Stimulated activated CD4-positive, alpha-beta T cell treated with anti-CD3 and anti-CD28 coated beads, Interleukin-4, amount 100 ng/mL, for 4 hours (primary cell): ENCODE measurements at places on chromosomes 16 and 17.

DNA sequence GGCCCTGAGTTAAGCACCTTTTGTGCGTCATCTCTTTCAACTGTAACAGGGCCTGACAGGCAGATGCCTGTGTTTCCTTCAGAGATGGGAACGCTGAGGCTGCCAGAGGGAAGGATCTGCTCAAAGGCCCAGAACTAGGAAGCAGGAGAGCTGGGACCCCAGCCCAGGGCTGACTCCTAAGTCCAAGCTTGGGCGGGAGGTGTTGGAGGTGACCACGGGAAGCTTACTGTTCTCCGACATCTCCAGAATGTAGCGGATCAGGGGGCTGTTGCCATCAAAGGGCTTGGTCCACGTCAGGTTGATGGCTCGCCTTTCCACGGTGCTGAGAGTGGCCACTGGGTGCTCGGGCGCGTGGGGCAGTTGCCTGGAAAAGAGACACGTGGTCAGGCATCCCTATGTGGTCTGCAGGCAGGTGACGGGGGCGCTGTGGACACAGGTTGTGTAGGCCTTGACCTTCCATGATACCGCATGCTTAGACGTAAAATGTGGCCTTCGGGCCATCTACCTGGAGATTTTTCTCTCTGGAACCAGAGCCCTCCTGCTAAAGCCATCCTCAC lies 111.4 kb upstream of the CDC42EP4 start:
- no peak for DNase-seq

DNA sequence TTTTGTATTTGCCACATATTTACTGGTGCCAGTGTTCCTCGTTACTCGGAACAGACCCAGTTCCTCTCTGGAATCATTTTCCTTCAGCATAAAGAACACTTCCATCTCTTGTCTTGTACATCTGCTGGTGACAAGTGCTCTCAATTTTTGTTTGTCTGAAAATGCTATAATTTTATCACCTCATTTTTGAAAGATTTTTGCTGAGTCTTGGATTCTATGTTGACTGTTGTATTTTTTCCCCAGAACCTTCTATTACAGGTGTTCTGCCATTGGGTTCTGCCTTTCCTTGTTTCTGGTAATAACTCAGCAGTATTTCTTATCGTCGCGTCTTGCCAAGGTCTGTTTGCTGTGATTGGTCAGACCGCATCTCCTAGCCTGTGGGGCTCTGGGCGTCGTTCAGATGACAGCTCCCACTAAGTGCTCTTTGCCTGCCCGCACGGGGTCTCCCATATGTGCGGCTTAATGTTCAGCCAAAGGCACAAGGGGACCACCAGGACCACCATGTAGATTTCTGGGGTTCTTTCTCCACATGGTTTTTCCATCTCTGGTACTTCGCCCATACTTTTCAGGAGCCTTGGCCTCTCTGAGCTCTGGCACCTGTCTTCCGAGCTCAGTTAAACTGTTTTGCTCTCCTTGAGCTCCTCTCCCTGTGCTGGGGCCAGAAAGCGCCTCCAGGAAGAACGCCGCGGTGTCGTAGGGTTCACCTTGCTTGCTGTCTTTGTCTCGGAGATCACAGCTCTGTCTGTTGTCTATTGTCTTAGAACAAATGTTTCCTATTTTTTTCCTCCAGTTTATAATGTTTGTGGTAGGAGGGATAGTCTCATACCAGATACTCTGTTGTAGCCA lies 80.0 kb downstream of the METRNL start:
- DNase-seq, result no peak

DNA sequence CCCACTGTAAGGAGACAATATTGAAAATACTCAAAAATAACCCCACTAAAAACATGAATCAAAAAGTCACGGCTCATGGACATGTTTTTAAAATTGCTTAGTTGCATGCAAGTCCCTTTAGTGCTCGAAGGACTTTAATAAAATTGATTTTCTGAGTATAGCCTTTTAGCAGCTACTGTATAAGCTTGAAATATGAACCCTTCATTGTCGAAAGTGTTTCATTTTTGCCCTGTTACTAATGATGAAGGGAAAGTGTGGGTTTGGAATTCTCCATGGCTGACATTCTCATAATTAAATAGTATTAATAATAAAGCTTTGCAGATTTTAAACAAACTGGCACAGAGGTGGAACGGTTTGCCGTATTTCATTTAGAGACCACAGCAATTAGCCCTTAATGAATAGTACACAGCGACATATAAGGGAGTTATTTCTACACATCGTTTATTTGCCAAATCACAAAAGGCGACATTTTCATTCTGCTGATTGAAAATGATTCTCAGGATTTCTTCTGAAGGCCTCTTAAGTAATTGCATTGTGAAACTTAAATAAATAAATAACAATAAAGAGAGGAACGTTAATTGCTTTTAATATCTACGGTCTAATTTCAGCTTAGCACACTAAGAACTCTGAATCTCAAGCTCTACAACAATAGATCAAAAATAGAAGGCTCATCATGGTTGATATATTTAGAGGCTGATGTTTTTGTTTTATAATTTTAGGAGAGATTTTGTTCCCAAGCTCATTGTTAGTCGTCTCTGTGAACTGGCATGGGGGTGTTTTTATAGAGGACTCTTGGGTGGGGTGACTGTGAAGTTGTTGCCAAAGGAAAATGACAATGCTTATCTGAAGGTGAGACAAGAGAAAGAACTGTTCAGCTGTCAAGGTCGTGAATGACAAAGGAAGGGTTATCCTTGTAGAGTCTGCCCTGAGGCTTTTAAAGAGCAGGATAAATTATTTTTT lies 60.6 kb downstream of the IRX6 start:
- DNase-seq, result no peak

DNA sequence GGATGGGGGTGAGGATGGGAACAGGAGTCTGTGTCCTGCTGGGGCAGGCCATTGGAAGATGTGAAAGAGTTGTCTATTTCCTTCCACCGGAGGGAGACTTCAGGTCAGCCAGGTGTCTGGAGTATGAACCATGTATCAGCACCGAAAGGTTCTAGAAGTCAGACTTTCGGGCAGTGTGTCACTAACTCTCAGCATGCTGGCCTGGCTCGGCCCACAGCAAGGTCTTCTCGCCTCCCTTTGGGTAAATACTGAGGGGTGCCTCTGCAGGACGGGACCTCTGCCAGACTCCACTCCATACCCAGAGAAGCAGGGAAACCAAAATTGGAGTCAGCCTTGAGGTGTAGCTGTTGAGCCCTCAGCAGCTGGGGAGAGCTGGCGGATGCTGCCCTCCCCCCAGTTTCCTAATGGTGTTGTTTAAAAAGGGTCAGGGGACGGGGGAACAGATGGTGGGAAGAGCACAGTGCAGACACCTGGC lies 507 bp downstream of the CIITA start:
- no peak for DNase-seq

DNA sequence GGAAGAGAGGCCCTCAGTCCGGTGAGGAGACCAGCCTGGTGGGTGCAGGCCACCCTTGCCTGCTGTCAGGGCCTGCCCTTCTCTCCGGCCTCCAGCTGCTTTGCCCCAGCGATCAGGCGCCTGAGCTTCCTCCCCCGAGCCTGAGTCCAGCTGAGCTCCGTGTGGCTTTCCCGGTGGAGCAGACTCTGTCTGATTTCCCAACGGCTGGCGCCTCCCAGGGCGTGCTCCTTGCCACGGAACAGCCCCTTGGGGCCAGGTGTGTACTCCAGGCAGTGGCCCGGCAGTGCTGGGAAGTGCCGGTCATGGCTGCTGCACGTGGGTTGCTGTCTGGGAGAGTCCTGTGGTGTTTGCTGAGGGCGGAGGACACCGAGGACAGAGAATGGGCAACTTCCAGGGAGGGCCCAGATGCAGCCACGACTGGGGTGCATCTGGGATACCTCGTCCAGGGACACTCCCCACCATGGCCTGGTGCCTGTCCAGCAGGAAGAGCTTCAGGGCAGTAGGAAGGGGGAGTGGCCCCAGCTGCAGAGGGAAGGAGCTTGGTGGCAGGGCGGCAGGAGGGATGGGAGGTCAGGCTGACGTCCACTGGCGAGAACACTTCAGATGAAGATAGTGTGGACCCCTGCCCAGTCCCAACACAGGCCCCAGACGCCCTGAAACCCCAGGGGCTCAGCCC lies 22.5 kb downstream of the METRNL start:
- no peak for DNase-seq

- no peak for DNase-seq
These were observed 19.6 kb downstream of the ADGRG5 start for GRCh38 chr16:57562066-57562465.

DNA sequence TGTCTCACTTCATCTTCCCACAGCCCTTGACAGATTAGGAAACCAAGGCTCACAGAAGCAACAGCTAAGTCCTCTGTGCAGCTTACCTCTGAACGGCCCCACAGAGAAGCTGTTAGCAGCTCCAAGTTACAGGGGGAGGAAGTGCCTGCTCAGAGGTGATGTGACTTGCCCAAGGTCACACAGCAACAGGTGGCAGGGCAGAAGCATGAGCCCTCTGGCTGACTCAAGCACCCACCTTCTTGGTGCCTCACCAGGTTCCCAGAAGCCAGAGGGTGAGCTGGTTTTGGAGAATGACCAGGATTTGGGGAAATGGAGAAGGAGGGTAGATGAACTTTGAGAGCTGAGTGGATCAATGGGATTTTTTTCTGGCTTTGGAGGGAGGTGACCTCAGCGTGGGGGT lies 14.0 kb upstream of the RAI1 start:
- no peak for DNase-seq

DNA sequence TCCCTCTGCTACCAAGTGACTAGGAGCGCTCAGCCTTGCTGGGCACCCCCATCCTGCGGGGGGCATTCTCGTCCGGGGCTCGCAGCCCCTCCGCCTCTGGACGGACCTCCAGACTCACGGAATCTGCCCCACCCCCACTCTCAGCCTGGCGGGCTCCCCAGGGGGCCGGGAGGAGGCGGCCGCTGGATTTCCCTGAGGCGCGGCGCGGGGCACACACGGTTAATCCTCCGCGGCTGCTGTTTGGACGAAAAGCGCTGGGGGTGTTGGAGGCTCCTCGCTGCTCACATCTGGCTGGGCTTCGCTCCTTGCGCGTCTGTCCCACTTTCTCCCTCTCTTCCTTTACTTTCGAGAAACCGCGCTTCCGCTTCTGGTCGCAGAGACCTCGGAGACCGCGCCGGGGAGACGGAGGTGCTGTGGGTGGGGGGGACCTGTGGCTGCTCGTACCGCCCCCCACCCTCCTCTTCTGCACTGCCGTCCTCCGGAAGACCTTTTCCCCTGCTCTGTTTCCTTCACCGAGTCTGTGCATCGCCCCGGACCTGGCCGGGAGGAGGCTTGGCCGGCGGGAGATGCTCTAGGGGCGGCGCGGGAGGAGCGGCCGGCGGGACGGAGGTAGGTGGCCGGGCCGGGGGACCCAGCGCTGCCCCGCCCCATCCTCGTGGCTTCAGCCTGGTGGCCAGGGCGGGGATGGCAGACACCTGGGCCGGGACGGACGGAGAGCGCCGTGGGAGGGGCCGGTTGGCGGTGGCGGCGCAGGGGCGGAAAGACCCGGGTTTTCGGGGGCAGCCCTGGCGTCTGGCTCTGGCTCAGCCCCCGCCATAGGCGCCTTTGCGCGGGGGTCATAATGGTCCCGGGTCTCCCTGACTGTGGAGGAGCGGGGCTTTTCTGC lies at the start of gene C1QTNF1:
Gene C1QTNF1 (plus strand): TSS at position 284 of the 886 bp plus-strand sequence. CDS start 19,800 bp downstream, outside the sequence.
- DNase-seq, result no peak

DNA sequence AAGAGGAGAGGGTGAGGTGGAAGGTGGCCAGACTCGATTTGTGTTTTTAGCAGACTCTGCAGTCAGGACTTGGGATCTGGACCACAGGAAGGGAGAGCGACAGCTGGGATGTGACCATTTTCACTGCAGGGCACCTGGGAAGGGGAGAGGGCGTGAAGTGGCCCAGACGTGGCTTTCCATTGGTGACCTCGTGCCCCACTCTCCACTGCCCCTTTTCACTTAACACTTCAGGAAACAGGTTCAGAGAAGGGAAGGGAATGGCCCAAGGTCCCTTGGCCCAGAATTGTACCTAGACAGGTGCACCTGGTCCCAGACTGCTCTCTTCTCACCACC lies 22.9 kb upstream of the MPRIP start:
- DNase-seq, result no peak

GRCh38 chr17:67378454-67379250 lies 1.6 kb downstream of the PITPNC1 start:
- peak; percentile 72 for DNase-seq

DNA sequence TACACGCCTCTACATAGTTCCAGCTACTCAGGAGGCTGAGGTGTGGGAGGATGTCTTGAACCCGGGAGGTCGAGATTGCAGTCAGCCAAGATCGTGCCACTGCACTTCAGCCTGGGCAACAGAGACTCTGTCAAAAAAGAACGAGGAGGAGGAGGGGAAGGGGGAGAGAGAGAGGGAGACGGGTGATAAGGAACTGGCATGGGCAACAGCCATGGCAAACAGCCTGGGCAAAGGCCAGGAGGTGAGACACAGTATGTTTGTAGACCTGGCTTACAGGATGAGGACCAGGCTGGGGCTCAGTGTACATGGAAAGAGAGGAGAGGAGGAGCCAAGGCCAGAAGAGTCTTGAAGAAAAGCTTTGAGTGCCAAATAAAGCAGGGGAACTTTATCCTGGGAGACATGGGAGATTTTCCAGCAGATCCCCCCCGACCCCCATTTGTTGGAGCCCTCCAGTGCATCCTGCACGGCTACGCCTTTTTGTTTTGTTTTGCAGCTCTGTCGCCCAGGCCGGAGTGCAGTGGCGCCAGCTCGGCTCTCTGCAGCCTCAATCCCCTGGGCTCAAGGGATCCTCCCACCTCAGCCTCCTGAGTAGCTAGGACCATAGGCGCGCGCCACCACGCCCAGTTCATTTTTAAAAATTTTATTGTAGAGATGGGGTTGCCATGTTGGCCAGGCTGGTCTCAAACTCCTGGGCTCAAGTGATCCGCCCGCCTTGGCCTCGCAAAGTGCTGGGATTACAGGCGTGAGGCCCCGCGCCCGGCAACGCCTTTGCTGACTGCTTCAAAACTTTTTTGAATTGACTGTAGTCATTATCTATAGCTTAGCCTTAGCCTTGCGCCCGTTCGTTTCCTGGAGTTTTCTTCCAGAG lies 1.3 kb upstream of the ALKBH5 start:
- no peak for DNase-seq

DNA sequence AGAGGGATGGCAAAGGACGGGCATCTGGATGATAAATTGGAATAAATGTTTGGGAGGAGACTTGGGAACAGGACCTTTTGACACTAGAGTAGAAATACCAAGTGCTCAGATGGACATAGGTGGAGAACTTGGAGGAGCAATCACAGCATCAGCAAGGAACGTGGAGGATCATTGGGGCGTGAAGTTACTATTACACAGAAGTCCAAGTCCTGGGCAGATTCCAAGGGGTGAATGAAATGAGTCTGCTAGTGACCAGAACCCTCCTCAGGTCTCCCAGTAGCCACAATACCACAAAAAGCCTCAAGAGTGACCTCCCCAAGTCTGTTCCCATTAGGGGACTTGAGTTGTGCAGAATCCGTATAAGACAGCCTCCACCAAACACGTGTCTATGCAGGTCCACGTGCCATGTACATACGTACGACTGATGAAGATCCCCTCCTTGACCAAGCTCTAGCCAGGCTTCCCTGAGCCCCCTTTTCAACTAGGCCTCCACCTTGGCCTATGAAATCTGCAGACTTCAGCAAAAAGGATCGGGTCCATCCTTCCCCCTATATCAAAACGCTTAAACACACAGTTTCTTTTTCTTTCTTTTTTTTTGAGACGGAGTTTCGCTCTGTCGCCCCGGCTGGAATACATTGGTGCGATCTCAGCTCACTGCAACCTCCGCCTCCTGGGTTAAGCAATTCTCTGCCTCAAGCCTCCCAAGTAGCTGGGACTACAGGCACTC lies 2.2 kb downstream of the C17orf67 start:
- DNase-seq, result no peak

GRCh38 chr17:39769974-39770587 lies 32.3 kb downstream of the GRB7 start:
- DNase-seq, result peak; percentile 76

- DNase-seq, result no peak
These were observed 237.1 kb downstream of the SHISA9 start for GRCh38 chr16:13138528-13138927.
